ENCODE measurements at places on chromosomes 5 and 9.

GRCh38 chr9:123326662-123327093 lies 29.3 kb upstream of the CRB2 start:
- DNase-seq = no peak

DNA sequence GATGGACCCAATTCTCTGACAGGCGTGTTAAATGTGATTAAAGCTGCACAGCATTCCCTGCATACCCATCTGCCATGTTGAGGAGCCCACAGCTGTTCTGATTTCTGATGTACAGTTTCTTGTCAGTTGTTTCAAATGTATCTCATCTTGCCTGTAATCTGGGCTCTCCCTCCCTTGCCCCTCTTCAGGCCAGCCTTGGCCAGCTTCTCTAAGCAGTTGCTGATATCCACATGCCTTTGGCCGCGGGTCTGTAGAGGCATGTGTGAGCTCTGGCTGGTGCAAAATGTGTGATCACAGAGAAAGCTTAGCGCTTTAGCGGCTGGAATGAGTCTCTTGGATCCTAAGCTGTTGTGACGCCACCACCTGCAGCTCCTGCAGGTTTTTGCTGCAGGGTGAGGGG lies 332.0 kb downstream of the MLLT3 start:
- DNase-seq = no peak

DNA sequence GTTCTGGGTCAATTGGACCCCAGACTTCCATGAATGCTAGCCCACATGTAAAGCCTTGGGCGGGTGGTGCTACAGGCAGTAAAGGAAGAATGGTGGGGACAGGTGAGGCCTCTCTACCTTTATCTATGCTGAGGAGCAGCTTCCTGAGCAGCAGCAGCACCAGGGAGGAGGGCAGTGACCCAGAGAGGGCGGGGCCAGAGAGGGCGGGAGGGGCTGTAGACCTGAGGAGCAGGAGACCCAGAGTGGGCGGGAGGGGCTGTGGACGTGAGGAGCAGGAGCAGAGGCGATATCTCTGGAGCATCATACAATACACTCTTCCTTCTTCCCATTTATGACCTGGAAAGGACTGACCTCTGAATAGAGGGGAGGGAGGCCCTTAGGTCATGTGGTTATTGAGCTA lies 165.9 kb downstream of the MTRR start:
- no peak for DNase-seq

DNA sequence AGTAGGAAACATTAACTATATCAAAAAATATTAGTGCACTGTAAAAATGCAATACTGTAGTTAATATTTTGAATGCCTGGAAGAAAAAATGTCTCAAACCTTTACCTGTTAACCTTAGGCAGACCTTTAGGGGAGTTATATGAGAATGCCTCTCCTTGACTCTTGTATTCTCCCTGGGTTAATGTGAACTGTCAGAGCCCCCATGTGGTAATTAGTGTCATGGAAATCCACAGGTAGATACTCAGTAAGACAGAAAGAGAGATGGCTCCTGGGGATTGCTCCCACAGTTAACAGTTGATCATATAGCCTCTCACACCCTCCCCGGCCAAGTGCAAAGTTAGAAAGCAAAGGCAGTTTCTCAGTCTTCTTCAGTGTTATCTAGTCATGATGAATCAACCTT lies 742.8 kb downstream of the NR2F1-AS1 start:
- DNase-seq = no peak

- DNase-seq = no peak
Observed at GRCh38 chr9:72907421-72907820, 45.4 kb downstream of the ALDH1A1 start.

DNA sequence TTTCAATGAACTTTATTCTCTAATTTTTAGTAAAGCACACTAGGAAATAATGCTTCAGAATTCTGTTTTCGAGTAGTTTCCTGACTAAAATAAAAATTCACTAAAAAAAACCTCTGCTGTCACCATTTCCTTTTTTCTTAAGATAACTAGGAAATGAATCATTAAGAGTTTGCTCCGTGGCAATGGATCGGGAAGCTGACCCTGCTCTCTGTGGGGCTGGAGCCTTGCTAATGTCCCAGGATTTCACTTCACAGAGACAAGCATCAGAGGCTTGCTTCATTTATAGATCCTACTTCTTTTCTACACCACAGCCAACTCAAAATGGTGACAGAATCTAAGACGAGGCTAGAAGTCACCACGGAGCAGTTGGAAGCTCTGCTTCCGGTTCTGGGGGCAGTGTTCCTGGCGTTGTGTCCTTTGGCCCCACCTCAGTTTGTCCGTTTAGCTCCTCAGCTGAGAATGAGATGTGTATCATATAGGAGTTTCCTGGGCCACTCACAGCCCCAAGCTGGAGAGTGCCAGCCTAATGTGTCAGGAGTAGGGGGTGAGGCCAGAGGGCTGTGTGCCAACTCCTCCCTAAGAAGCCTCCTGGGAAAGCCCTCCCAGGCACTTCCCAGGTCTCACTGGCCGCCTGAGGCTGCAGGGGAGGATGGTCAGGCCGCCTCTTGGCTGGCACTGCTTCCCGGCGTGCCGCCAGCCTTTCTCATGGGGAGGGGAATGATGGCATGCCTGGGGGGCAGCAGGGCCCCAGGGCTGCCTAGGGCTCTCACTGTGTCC lies 19.6 kb downstream of the TENT4A start:
- no peak for DNase-seq

GRCh38 chr9:94894094-94894699 lies 167.7 kb downstream of the AOPEP start:
- no peak for DNase-seq

DNA sequence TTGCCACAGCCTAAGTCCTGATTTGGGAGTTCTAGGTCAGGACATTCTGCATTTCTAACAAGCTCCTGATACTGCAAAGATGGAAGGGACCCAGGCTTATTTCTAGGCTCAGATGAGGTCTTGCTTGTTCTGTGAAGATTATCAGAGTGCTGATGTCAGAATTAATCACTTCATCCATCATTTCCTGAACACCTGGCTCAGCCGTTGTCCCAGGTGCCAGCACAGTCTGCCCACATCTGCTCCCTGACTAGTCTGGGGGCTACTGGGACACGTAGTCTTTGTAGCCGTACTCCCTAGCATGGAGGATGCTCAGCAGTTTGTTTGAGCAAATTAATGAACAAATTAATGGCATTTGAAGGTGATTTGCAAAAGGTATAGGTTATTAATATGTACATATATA lies 17.9 kb upstream of the SPINK4 start:
- DNase-seq = no peak

DNA sequence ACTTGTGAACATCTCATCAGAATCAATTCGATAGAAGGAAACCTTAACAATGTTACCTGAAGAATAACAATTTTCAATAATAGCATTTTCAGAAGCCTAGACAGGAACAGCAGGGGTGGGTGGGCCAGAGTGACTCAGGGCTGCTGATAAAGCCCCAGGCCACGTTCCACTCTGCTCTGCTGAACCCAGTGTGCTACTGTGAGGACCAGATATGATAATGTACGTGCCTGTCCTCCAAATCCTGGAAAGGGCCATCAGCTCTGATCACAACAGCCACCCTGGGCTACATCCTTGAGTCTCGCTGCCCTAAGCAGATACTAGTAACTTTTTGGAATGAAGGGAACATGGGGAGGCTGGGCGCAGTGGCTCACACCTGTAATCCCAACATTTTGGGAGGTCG lies 91.3 kb downstream of the PRRT1B start:
- no peak for DNase-seq

DNA sequence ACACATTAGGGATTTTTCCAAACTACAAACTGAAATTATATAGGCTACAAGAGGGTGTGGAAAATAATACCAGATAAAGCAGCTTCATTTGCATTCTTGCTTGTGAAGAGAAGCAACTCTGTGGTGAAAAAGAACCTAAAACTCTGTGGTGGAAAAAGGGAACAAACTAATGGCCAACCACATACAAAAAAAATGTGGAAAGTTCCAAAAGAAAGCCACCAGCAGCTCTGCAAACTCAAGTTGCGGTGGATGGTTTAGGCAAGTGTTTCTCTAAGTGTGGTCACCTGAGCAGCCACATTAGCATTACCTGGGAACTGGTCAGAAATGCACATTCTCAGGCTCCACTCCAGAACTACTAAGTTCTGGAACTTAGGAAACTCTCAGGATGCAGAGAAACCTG lies 586.4 kb downstream of the ACTL7B start:
- DNase-seq = no peak

GRCh38 chr9:25260046-25260445 lies 418.2 kb downstream of the TUSC1 start:
- DNase-seq = no peak

DNA sequence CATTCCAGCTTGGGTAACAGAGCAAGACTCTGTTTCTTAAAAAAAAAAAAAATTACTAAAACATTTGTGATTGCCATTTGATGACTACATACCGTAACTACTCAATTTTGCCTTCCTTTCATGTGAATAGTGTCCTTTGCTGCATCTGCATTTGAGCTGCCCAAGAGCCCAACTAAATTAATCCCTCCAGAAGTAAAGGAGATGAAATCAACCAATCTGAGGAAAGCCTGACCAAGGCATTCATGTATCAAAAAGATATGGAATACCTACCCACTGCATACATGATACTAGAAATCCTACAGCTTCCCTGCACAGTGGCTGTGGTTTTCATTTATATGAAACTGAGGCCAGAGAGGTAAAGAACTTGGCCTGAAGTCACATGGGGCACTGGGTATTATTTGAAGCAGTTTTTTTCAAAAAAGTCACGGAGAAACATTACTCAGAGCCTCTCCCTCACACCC lies 177.5 kb downstream of the AOPEP start:
- DNase-seq = no peak

GRCh38 chr5:139795074-139796001 lies at the start of gene PSD2:
PSD2 (plus strand) TSS chr5:139795808; CDS start chr5:139809441, 13,633 bp downstream.
- DNase-seq = no peak

DNA sequence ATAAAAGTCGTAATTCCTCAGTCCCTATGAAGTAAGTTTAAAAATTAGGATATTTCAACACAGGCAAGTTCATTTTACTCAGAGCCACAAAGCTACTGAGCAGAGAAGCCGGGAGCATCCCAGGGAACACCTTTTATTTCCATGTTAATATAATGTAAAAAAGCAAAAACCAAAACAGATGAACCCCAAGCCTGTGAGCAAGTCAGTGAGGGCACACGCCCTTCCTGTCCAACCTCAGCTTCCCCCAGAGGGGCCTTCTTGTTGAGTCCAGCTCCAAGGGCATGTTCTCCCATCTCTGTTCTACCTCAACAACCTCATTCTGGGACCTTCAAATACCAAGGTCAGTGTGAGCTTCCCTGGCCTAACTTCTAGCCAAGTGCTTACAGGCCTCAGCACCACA lies 24.8 kb downstream of the NSUN2 start:
- no peak for DNase-seq

DNA sequence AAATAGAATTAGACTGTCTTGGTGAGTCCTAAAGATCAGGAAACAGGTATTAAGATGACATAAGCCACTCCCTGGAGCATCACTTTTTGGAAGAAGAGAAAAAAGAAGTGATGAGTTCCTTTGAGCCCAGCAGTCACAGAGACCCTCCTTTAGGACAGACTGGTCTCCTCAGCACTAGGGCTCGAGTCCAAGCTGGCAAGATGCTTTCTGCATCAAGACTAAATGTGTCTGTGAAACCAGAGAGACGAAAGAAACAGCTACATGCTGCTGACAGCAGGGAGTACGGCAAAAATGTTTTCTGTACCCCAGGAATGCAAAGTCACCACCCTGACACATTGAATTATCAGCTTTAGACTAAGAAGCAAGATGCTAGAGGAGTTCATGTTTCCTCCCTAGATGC lies 184.5 kb downstream of the CRB2 start:
- DNase-seq = no peak

DNA sequence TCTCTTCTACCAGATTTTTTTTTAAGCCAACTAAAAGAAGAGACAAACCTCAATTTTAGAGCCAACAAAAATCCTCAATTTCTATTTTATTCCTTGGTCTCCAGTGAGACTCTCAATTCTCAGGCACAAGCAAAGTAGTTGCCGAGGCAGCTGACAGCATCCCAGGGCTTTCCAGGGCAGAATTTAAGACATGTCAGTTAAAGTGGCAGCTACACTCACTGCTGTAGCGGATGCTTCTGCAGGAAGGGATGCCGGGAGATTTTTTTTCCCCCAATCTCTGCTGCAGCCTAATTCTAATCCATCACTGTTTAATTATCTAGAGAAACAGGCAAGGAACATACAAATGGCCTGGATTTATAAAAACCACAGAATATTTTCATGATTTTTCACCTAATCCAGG lies 57.0 kb downstream of the TTC39B start:
- DNase-seq = no peak

GRCh38 chr5:28400076-28400475 lies 1361.7 kb upstream of the CDH9 start:
- DNase-seq = no peak

DNA sequence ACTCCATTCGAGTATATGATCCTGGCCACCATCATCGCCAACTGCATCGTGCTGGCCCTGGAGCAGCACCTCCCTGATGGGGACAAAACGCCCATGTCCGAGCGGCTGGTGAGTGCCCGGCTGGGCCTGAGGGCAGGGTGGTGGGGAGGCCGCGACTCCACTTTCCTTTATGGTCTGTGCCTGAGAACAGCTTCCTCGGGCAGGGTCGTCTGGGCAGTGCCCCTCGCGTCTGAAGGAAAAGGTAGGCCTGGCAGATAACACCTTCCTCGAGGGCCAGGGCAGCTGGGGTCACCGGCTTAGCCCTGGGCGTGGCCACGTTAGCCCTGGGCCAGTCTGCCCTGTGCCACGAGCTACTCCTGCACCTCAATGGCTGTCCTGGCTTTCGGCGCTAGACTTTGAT lies 1.5 kb downstream of the CACNA1B start:
- no peak for DNase-seq

DNA sequence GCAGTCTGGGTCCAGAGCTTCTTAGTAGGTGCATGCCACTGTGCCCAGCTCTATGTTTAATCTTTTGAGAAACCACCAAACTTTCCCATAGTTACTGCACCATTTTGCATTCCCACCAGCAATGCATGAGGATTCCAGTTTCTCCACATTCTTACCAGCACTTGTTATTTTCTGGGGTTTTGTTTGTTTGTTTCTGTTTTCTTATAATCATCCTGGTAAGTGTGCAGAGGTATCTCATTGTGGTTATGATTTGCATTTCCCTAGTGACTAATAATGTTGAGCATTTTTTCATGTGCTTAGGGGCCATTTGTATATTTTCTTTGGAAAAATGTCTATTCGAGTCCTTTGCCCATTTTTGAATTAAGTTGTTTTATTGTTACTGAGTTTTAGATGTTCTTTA lies 11.4 kb downstream of the FOXE1 start:
- no peak for DNase-seq

- DNase-seq = no peak
Observed at GRCh38 chr5:765948-766631, 18.4 kb downstream of the ZDHHC11B start.

DNA sequence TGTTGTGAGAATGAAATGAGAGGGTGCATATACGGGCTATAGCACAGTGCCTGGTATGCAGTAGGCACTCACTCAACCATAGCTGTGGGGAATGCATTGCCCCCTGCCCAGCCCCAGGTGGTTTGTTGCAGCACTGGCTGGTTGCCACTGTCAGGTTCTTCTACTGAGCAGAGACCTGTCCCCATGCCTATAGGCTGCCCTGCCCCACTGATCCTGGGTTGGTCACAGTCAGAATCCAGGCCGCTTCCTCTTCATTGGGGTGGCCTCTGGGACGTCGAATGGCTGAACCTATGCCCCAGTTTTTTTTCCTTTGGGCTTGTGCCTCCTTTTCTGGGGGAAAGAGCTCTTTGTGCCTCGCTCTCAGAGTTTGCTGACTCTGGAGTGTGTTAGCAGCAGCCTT lies 74.6 kb downstream of the RGS3 start:
- no peak for DNase-seq
